ENCODE measurements at places on chromosomes 16 and 17.

GRCh38 chr16:31250782-31251384 is 8.9 kb upstream of the ITGAM start:
- DNase-seq: no peak

- DNase-seq: no peak
Measured at GRCh38 chr16:71421911-71422310, 19.9 kb downstream of the TLE7 start.

- DNase-seq: peak; percentile 53
Measured at GRCh38 chr17:980406-981291, 1.1 kb upstream of the NXN start.

GRCh38 chr16:17241264-17241835 is 229.4 kb downstream of the XYLT1 start:
- DNase-seq: no peak

DNA sequence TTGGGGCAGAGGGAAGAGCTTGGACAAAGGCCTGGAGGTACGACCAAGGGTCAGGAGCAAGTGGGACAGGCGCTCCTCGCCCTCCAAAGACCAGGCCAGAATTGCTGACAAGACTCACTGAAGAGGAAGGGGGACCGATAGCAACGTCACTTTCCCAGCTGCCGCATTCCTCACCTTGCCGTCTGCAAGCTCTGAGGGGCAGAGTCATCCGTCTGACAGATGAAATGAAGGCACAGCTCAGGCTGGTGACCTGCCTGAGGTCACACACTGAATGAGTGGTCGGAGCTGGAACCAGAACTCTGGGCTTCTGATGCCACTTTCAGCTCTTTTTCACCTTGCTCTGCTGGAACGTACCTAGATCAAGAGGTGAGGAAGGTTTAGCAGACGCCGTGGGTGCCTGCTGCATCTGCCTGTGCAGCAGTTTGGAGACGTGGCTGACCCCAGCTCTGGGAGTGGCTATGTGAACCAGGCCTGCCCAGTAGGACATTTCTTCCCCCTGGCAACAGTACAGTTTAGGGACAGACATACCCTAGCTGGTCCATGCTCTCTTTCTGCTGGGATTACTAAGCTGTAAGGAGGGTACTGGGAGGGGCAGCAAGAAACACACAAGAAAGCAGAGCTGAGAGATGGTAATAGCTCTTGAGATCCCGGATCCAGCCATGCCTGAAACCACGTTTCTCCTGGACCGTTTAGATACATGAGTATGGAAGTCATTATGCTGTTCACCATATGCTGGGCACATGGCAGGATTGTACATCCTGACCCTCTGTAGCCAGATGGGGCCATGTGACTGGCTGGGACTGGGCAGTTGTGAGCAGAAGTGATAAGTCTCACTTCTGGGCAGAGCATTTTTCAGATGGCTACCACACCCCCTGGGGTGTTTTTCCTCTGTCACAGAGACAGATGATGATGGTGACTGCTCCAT is 50.9 kb downstream of the IL21R start:
- no peak for DNase-seq

DNA sequence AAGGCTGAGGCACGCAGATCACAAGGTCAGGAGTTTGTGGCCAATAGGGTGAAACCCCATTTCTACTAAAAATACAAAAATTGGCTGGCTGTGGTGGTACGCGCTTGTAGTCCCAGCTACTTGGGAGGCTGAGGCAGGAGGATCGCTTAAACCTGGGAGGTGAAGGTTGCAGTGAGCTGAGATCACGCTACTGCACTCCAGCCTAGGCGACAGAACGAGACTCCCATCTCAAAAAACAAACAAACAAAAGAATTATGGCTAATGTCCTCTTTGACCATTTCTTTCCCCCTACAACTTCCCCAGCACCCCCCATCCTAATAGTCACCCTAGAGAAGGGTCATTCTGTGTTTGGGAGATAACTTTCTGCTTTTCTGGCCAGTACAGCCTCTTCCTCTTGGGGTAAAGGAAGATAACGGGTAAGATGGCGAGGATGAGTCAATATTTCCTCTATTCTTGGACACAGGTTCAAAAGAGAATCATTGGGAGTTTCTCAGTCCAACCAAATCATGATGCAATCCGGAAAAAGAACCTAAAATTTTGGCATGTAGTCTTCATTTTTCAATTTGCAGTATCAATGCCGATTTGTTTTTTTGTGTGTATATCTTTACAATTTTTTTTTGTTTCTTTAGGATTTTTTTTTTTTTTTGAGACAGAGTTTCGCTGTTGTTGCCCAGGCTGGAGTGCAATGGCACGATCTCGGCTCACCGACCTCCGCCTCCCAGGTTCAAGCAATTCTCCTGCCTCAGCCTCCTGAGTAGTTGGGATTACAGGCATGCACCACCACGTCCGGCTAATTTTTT is 107.6 kb upstream of the MED13 start:
- DNase-seq: no peak

DNA sequence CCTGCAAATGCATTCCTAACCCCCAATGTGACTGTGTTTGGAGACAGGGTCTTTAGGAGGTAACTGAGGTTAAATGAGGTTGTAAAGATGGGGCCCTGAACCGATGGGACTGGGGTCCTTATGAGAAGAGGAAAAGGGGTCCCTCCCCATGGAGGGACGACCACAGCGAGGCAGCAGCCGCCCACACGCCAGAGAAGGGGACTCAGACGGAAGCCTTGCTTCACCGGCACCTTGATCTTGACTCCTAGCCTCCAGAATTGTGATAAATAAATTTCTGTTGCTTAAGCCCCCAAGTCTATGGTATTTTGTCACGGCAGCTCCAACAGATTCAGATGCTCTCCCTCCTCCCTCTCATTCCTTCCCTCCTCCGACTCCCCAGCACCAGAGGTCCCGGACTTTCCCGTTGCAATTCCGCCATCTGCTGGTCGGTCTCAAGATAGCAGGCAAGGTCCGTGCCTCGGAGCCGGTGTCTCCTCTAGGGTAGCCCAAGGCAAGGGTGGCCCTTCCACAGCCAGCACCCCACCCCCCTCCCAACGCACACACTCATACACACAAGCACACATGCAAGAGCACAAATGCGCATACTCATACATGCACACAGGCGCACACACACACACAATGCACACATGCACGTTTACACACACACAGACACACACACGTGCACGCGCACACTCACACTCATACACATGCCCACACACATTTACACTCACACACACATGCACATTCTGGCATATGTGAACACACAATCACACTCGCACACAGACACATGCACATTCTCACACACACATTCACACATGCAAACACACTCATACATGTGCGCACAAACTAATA is 23.1 kb upstream of the C16orf78 start:
- no peak for DNase-seq

GRCh38 chr16:4788910-4789309 is 765 bp upstream of the SEPTIN12 start:
- no peak for DNase-seq

DNA sequence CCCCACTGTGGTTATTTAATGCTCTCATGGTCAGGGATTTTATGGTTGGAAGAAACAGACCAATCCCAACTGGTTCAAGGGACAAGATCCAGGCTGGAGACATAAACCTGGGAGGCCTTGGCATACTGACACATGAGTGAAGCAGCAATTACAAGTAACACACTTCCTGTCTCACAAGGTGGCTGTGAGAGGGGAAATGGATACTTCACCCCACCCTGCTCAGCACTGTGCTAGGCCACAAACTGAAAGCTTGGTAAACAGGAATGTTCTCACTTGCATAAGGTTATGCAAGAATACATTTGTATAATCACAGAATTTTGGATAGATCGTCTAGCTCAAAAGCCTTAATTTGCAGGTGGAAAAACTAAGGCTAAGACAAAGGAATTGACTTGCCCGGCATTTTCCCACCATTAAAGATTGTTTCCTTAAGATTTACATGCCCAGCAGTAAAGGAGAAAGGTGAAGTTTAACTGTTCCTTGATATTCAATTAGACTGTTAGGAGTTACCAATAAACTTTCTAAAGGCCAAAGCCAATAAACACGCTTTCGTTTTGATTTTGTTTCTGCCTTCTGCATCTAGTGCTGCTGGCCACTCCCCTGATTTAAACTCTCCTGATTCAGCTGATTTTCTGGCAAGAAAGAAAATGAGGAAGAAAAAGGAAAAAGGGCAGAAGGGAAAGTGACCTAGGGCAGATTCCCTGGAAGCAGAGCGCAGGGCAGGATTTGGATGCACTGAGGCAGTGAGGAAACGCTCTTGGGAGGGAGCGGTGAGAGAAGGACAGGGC is 215.6 kb upstream of the CDH5 start:
- DNase-seq: no peak

DNA sequence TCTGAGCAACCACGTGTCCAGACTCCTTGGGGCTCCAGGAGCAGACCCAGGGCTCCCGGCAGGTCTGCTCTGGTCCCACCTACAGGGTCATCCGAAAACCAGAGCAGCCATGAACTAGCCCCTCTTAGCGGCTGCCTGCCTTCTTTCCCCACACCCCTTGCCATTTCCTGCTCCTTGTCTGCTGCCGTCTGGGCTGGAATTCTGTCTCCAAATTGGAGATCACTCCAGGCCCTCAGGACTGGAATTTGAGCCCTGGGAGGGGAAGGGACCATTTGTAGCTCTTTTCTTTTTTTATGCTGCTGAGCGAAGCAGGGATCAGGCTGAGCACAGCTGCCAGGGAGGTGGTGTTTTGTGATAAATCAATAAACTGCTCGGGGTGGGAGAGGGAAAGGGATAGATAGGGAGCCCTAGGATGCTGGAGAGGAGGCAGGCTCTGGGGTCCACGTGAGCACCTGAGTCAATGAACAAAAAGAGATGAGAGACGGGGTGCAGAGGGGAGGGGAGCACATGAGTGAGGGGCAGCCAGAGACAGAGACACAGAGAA is 257.5 kb downstream of the ENGASE start:
- no peak for DNase-seq

- DNase-seq: no peak
Measured at GRCh38 chr17:39139561-39139960, 11.9 kb downstream of the PLXDC1 start.

DNA sequence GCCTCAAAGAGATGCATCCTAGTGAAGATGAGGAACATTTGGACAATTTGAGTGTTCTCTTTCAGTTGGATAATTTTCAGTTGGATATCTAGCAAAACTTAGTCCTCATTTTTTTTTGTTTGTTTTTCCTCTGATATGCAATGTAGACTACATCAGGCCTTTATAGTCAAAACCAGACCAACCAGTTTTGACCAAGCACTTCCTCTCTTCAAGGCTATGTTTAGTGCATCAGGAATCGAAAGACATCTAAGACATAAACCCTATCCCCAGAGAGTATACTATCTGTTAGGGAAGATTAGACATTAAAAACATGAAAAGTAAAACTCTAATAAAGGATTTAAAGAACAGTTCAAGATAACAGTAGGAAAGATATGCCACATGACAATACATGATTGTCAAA is 256.1 kb downstream of the IRX3 start:
- DNase-seq: no peak

DNA sequence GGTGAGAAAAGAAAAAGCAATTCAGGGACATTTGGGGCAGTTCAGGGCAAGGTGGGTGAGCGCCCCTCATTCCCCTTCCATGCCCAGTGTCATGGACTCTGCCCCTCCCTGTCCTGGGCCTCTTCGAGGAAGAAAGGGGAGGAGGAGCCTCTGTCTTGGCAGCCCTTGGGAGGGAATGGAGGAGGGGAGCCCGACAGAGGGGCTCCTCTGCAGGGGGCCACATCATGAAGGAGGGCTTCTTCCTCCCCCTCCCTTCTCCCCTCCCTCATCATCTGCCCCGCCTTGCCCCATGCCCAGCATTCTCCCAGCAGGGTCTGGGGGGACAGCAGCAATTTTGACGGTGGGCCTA is 33.2 kb upstream of the TAC4 start:
- no peak for DNase-seq

GRCh38 chr17:63476459-63476853 is 405 bp upstream of the ACE start:
- no peak for DNase-seq

All from stimulated activated CD8-positive, alpha-beta memory T cell treated with anti-CD3 and anti-CD28 coated beads, Interleukin-2, amount 100 ng/mL, for 1 hour (primary cell).